Activated naive CD4-positive, alpha-beta T cell treated with anti-CD3 and anti-CD28 coated beads, Interleukin-2, amount 10 ng/mL, durations not matched to agents 7 days and 5 days (primary cell): ENCODE measurements at places on chromosomes 2 and 18.

DNA sequence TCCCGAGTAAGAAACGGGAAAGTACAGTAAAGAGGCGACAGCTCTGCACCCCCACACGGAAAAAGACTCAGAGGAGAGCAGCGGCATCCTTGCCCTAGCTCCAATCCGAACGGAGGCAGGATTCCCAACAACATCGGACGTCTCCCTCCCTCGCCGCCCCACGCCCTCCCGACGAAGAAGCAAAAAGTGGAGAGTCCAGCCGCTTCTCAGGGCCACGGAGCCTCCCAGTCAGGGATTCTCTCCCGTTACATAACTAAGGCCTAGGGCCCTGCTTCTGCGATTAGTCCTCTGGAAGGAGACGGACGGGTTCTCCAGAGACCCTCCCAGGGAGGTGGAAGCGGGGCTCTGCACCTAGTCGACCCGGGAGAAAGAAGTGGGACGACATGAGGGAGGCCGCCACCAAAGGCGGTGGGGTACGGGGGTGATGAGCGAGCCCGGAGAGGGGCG, 587 bp downstream of the SUMO1 start:
- DNase-seq, result no peak

- DNase-seq, result no peak
Measured at GRCh38 chr18:29083545-29083944, 906.6 kb upstream of the CDH2 start.

DNA sequence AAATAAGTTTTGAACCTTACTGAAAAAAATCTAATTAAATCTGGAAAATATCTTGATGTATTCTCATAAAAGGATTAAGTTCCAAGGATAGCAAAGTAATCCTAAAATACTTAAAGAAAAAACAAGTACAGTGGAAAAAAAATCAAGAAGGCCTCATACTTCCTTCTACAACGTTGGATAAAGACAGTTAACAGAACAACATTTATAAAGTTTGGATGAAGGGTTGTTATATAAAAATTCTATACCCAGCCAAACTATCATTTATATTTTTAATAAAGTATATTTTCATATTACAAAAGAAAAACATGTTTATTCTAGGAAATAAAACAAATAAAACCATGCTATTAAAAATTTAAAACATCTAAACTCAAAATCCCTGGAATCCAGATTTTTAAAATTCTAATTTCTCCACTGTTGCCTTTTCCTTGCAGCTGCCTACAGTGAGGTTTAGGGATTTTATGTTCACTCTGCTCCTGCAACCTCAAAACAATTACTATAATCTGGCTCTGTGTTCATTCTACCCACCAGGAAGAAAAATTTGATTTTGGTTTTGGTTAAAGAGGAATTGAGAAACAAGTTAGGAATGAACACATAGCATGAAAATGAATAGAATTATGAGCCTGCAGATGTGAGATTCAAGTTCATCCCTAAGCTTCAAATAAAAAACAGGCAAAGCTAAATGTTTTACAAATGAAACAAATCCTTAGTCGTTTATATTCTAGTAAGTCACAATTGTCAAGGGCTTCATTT, 142.8 kb downstream of the LPIN1 start:
- no peak for DNase-seq

DNA sequence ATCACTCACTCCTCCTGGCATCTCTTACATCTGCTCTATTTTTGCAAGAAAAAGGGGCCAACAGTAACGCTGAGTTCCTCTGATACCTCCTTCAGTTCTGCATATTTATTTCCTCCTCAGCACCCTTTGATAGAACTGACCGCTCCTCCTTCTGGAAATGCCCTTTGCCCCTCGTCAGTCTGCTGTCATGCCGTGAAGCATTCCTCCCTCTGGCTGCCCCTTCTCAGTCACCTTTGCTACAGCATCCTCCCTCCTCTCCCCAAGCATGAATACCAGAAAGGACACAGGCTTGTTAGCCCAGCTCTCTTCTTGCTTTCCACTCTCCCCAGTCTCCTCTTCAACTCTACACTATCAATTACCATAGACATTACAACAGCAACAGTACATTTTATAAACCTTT, 135.4 kb downstream of the NBAS start:
- DNase-seq, result no peak

GRCh38 chr2:108454440-108454839, 5.4 kb downstream of the GCC2 start:
- no peak for DNase-seq

- no peak for DNase-seq
Measured at GRCh38 chr2:176583607-176584006, 314.4 kb downstream of the MTX2 start.

GRCh38 chr18:74252039-74252395, 39.7 kb downstream of the CYB5A start:
- no peak for DNase-seq

DNA sequence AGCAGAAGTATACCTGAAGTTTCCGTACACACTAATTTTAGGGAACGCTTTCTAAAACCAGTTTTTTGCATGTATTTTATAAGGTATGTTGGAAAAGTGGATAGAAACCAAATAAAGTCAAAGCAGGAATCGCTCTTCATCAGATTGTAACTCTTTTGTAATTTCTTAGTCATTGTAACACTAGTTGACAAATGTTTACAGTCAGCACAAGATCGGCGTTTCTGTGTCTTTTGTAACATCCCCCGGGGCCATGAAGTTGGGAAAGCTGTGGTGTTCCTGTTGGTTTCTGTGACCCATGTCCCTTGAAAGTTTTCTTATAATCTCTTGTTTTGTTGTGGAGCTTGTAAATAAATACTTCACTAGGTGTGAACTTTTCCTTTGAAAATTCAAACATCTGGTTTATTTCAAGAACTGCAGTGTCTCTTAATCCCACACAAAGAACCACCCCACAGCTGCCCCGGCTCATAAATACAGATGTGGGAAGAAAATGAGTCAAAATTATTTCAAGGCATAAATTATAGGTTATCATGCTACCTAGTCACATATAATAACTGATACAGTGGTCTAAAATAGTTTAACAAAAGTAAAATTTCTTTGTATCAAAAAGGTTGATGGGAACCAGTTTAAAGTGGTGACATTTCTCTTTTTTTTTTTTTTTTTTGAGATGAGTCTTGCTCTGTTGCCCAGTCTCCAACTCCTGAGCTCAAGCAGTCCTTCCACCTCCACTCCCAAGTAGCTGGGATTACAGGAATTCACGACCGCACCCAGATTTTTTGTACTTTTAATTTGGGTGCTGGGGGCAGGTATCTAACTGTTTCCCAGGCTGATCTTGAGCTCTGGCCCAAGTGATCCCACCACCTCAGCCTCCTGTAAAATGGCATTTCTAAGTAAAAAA, 751 bp upstream of the NMI start:
- DNase-seq, result peak; percentile 34

DNA sequence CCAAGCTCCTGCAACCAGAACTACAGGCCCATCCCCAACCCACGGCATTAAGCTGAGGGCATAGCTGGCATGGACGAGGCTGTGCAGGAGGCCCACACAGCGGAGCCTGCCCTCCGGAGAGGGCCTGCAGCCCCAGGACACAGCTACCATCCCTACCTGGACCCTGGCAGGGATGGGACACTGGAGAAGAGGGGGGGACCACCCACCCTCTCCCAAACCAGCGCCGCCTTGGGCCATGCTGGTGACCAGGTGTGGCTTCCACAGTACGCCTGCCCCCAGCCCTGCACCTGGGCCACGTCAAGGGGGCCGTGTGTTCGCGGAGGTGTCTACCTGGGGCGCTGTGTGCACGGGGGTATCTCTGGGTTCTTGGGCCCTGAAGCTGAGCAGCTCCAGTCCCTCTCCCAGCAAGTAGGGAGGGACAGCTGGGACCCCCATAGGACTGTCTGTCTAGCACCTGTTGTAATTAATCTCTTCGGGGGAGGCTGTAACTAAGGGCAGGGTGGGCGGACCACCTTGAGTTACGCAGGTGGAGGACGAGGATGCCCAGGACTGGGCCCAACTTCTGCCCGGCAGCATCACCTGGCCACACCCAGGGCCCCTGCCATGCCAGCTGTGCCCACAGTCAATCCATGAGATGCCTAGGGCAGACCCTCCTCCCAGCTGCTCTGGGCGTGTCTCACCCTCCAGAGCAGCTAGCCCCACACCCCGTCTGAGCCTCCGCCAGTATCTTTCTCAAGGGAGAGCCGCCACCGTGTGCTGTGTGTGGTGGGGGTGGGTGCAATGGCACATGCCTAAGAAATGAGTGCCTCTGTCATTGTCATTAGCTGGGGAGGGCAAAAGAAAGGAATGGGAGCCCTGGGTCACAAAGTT, 18.3 kb downstream of the HS6ST1 start:
- DNase-seq, result no peak

- no peak for DNase-seq
Measured at GRCh38 chr2:127957240-127957639, 70.6 kb downstream of the SAP130 start.

DNA sequence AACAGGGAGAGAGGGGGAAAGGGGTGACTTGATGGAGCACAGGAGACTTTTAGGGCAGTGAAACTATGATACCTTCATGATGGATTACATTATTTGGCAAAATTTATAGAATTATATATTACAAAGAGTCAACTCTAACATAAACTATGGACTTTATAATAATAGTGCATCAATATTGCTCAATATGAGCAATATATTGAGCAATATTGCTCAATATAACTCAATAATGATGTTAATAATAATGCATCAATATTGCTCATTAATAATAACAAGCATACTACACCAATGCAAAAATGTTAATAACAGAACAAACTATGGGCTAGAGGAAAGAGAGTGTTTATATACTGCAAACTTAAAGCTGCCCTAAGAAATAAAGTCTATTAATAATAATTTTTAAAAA, 3.1 kb upstream of the UNC80 start:
- DNase-seq, result no peak

GRCh38 chr18:11458447-11458846, 150.9 kb upstream of the SLC35G4 start:
- DNase-seq, result no peak

- DNase-seq, result peak; percentile 49
Measured at GRCh38 chr2:200466425-200467418, 43.1 kb downstream of the KCTD18 start.

GRCh38 chr2:64141674-64142405, 2.4 kb downstream of the PELI1 start:
- DNase-seq, result no peak

- DNase-seq, result no peak
Measured at GRCh38 chr2:137525641-137526190, 438.6 kb upstream of the HNMT start.

DNA sequence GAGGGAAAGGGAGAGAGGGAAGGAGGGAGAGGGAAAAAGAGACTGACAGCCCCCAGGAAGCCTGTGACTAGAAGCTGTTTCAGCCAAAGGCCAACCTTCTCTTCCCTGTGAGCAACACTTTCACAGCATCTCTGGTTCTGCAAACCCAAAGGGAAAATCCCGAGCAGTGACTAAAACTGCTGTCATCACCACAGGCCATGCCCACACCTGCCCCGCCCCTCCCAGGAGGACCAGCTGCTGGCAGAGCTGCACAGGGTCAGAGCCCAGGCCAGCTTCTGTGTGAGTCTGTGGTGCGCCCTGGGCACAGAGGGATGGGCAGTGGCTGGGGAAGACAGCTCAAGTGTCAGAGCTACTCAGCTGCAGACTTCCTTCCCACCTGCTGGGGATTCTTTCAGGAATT, 64.9 kb upstream of the OTOS start:
- DNase-seq, result peak; percentile 20

DNA sequence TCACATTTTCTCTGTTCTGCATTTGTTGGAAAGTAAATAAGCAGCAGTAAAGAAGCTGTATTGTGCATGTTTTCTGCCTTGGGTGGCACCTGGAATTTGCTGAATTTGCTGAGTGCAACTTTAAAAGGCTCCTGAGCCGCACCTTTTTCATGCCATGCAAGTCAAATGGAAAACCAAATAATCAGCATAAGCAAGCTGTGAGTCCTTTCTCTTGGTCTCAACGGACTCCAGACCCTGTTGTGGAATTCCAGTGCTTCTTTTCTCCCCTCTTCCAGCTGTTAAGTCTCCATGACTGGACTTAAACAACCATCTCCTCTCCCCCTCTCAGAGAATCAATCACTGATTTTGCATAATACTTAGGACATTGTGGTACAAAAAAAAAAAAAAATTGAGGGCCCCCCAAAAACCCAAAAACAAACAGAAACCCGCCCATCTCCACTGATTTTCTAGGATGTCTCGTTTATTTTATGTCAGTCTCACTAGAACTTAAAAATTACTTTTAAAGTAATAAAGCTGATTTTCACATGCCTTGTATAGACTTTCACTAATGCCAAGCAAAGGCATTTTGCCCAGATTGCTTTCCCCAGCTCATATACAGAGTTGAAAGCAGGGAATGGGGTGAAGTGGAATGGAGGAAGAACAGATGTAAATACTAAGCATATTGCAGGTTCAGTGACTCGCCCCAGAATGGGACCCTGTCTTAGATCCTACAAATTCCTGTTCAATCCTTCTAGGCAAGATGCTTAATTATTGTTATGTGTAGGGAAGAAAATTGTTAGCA, 5.1 kb upstream of the CETN1 start:
- no peak for DNase-seq

- no peak for DNase-seq
Measured at GRCh38 chr18:21452276-21452780, 148.2 kb downstream of the ESCO1 start.

DNA sequence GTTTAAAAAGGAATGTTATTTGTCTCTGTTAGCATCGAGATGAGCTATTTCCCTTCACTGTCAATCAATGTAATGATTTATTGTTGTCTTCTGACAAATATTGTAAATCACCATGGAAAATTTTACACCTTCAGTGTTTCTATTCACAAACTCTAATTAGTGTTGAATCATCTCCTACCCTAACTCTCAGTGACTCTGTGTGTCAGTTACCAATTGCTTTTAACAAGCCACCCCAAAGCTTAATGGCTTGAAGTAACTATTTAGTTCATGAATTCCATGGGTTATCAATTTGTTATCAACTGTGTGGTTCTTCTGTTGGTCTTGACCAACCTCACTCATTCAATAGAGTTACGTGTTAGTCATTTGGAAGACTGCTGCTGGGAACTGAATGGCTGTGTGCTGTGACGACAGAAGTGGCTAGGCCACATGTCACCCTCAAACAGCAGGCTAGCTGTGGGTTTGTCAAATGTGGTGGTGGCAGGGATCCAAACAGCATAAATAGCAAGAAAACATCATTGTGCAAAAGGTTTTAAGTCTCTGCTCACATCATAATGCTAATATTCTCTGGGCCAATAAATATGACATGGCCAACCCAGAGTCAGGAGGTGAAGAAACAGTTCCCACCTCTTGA, 910.8 kb upstream of the CDH2 start:
- no peak for DNase-seq

- DNase-seq, result peak; percentile 83
Measured at GRCh38 chr2:44955593-44956392, 14.3 kb downstream of the SIX3 start.

- DNase-seq, result no peak
Measured at GRCh38 chr18:12751891-12752290, 49.0 kb downstream of the PSMG2 start.

- no peak for DNase-seq
Measured at GRCh38 chr18:72672364-72673184, 128.4 kb upstream of the CBLN2 start.
